ENCODE measurements at places on chromosomes 6 and 20.

GRCh38 chr20:46118481-46119020, 437 bp downstream of the CD40 start:
- DNase-seq, result no peak

DNA sequence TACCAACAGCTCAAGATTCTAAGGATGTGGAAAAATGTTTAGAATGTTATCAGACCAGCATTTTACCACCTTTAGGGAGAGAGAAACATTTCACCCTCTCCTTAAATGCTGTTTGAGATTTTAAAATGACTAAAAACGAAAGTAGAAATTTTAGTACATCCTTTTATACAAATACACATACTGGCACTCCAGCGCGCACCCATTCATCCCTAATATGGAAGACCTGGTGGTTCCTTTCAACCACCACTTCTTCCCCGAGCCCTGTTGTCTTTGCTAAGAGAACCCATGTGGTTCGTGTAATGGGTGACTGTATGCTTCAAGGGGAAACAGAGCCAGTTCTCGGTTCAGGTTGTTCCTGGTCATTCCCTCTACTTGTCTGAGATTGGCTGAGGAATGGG, 21.3 kb downstream of the SPATA2 start:
- no peak for DNase-seq

- DNase-seq, result no peak
Measured at GRCh38 chr20:53639647-53640440, 46.2 kb upstream of the ZNF217 start.

GRCh38 chr6:4345543-4345942, 210.2 kb upstream of the ECI2 start:
- no peak for DNase-seq

DNA sequence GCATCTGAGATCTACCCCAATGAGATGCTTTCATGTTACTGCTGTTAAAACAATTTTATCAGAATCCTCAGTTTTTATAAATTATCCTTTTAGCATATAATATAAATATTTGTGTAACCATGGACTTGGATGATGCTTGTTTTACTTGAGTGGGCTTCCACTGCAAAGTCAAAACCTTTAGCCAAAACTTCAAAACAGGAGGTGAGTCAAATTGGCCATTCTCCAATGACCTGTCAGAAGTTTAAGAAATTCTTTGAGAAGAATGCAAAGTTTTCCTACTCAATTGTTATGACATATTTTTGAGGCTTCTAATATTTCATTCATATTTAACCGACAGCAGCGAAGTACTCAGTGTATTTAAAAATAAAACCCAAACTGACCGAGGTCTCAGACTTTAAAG, 507.9 kb downstream of the EYS start:
- no peak for DNase-seq

DNA sequence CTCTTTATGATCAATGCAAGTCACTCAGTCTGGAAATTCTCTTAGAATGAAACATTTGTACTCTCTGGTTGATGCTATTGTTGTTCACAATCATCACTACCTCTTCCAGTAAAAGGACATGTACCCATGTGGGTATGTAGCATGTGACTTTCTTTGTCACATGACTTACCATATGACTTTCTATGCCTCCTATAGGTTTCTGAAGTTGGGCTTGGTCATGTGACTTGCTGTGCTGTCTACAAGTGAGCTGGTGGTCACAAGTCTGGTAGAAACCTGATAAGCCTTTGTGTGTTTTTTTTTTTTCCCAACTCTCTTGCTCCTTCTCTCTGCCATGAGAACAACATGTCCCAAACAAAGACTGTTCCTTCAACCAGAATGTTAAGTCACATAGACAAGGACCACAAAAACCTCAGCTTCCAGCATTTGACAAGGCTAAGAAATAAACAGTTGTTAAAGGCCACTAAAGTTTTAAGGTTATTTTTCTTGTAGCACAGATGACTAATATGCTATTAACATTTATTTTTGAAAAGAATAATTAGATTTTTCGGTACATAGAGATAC, 379.2 kb upstream of the SLC35B3 start:
- no peak for DNase-seq

GRCh38 chr6:159059885-159060506, 15.2 kb upstream of the TAGAP start:
- DNase-seq, result no peak

- no peak for DNase-seq
Measured at GRCh38 chr6:88443554-88443953, 277.4 kb upstream of the CNR1 start.

- no peak for DNase-seq
Measured at GRCh38 chr20:3923818-3924217, 34.6 kb downstream of the PANK2 start.

GRCh38 chr20:57589728-57590484, 29.0 kb downstream of the PCK1 start:
- DNase-seq, result no peak

DNA sequence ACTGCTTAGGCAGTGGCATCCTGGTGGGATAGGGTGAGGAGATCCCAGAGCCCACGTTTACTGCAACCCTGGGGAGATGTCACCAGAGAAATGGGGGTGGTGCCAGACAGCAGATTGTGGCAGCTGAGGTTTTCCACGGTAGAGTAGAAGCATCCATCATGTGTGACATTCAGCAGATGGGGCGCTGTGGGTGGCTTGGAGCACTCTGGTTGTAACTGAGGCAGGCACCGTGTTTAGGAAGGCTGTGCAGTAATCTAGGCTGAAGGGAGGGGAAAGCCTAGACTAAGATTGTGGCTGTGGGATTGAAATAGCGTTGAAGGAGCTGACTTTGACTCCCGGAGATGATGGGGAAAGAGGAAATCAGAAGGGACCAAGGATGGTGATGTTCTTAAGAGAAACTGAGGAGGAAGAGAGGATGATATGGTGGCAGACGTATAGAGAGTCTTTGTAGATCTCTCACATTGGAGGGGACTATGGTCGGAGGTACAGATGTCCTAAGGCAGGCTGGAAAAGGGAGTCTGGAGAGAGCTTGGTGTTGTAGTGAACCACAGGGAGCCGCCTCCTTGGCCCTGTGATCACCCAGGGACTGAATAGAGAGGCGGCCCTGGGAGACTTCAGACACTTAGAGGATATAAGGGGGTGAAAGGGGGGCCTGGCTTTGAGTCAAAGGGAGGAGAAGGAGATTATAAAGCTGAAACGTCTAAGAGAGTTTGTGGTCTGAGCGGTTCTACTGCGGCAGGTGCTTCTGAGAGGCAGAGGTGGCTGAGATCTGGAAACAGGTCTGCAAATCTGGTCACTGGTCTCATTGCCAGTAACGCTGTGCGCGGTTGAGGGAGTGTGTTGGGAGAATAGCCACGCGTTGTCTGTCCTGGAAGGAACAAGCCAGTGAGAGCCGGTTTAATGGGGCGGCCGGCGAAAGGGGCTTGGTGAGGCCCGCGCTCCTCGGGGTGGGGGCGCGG, 792 bp upstream of the MICA start:
- no peak for DNase-seq

DNA sequence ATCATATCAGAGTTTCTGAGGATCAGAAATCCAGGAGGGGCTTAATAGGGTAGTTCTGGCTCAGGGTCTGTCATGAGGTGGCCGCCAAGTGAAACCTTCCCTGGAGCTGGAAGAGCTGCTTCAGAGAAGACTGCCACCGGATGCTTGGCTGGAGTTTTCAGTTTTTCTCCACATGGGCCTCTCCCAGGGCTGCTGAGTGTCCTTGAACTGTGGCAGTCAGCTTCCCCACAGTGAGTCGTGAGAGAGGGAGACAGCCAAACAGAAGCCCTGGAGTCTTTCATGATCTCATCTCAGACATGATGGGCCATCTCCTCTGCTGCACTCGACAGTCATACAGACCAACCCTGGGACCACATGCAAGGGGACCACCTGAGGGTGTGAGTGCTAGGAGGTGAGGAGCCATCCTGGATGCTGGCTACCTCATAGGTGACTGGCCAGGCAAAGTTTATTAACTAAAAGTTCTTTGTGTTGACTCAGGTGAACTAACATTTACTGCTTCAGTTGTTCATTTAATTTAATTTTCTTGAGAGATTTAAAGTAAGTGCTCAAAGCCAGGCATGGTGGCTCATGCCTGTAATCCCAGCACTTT, 71.5 kb downstream of the SHLD1 start:
- DNase-seq, result no peak

- DNase-seq, result no peak
Measured at GRCh38 chr6:71349395-71349794, 60.8 kb downstream of the OGFRL1 start.

- DNase-seq, result no peak
Measured at GRCh38 chr6:156791320-156791850, 14.2 kb downstream of the ARID1B start.

DNA sequence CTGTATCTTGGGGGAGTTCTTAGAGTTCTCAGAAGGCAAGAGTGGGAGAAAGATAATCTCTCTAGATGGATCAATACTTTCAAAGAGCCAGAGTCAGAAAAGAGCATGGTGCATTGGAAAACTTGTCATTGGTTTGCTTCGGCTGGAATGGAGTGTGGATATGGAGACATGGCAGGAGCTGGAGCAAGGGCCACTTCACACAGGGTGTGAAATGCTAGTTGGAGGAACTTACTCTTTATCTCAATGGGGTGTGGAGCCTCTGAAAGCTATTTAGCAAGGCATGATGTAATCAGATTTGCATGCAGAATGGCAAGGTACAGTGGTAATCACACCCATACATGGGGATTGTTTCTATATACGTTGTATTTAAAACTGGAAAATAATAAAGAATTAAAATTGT, 31.5 kb upstream of the PAQR8 start:
- no peak for DNase-seq

DNA sequence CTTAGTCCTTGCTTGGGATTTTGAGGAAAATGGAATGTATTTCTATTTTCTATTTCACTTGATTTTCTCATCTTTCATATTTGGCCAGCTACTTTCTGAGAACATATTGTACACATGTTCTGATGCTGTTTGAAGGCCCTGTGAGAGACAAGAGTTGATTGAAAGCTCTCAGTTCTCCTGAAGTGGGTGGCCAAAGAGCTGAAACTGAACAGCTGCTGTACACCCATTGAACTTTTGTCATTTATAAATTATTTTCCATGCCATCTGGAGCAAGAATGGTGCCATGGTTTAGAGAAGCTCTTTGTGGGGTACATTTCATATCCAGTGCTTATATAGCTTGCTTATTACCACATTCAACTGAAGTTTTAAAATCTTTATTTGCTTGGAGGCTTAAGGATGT, 298.3 kb downstream of the PRL start:
- no peak for DNase-seq

- no peak for DNase-seq
Measured at GRCh38 chr20:56957737-56958553, 308.5 kb downstream of the BMP7 start.

GRCh38 chr6:10383331-10384090, 31.4 kb downstream of the TFAP2A start:
- DNase-seq, result no peak

GRCh38 chr6:74409447-74409846, 713.4 kb downstream of the CD109 start:
- DNase-seq, result no peak

DNA sequence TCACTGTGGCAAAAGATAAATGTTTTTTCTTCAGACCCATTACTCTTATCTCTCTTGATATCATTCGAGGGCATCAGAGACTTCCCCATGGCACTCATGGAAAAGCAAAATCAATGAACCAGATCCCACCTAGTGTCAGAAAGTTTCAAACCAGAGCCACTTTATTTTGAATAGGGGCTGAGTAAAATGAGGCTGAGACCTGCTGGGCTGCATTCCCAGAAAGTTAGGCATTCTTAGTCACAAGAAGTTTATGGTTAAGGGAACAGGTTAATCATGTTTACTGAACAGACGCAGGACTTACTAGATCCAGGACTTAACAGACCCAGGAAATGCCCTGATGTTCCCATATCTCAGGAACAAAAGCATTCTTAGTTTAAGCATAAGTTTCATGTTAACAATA, 369.9 kb downstream of the BTBD3 start:
- no peak for DNase-seq

- DNase-seq, result no peak
Measured at GRCh38 chr20:37688093-37688492, 5.7 kb upstream of the CTNNBL1 start.

DNA sequence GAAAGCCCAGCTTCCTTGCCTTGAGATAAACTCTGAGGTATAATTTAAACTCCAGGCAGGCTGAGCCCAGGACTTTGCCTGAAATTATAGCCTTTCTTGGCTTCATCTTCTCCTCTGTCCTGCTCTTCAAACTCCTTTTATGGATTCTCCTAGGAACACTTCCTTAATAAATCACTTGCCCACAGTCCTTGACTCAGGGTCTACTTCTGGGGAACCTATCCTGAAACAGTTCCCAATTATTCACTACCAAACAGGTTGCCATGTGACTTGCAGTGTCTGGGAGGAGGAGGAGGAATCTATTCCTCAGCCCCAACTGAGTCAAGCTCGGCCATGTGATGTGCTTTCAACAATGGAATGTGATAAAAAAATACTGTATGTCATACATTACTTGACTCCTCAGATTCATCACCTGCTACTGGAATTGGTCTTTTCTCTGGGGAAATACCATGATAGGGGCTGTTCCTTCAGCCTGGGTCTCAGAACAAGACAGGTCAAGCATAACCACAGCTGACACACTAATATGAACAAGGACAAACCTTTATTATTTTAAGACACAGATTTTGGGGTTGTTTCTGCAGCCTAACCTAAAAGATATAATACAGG, 20.5 kb upstream of the CDKN1A start:
- no peak for DNase-seq

GRCh38 chr6:29519291-29520010, 31.7 kb upstream of the MAS1L start:
- no peak for DNase-seq

DNA sequence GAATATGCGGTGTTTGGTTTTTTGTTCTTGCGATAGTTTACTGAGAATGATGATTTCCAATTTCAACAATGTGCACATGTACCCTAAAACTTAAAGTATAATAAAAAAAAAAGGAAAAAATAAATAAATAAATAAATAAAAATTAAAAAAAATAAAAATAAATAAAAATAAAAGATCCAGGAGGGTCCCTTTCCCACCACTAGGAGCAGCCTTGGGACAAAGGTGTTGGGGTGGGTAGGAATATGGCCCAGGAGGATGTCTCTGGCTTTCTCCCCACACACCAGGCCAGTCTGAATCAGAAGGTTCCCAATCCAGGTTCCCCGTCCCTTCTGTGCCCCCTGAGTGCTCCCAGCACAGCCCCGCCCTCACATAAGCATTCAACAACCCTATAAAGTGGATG, 9.5 kb downstream of the LRFN2 start:
- DNase-seq, result no peak

Data from hippocampal formation (tissue), 2 donors.